ENCODE measurements at places on chromosomes 7 and 10.

- DNase-seq = no peak
Measured at GRCh38 chr7:107564553-107565298, 955 bp downstream of the DUS4L start.

DNA sequence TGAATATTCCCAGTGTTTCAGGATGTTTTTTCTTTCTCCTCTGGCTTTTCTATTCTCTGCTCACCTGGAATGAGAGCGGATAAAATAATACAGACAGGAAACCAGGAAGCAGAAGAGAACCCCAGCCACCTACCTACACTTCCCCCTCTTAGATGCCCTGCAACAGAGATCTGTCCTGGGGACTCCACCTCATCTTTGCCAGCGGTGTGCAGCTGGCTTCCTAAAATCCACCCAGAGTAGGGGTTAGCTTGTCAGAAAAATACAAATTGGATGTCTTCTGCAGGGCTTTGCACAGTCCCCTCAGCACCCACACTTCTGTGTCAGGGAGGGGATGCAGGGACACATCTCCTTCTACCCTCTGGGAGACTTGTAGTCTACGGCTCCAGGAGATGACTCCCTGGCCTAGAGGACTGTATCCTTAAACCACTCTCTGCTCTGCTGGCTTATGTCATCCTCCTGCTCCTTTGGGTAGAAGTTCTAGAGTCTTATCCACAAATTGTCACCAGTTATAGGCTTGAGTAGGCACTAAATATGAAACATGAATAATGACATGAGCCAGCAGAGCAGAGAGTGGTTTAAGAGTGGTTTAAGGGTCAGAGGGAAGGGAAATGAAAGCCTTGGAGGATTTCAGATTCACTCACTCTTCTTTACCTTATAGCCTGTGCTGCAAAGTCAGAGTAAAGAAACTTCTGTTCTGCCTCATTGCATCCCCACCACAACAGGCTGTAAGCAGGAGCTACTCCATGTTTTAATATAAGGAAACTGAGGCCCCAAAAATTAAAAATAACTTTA, 749.4 kb downstream of the AUTS2 start:
- no peak for DNase-seq

DNA sequence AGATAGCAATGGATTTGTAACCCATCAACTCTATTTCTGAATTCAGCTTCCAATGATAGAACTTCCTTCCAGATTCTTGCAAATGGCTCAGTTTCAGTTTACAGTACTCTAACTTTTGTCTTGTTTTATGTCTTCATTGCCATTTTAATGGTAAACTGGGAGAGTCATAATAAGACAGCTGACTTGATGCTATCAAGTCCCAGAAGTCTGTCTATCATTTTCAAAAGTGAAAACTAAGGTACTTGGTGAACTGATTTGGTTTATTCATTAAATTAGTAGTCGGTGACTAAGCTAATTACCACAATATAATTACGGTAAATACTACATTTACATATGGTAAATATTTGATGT, 25.0 kb downstream of the RTKN2 start:
- no peak for DNase-seq

- DNase-seq = no peak
Measured at GRCh38 chr7:41711283-41712064, 8.6 kb upstream of the INHBA start.

DNA sequence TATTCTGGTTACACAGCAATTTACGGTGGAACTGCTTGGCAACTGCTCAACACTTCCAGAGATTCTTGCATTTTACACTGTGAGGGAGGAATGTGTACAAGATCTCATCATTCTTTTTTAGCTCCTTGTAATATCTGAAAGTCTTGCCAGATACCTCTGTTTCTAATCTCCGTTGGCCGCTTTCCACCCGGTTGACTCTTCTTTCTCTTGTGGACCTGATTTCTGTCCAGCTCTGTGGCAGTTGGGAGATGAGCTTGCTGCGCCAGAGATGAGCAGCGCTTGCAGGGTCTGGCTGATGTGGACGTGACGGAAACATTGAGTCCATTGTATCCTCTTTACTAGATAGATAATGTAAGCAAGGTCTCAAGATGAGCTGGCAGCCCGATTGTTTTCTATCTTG, 27.6 kb downstream of the SPAG6 start:
- no peak for DNase-seq

DNA sequence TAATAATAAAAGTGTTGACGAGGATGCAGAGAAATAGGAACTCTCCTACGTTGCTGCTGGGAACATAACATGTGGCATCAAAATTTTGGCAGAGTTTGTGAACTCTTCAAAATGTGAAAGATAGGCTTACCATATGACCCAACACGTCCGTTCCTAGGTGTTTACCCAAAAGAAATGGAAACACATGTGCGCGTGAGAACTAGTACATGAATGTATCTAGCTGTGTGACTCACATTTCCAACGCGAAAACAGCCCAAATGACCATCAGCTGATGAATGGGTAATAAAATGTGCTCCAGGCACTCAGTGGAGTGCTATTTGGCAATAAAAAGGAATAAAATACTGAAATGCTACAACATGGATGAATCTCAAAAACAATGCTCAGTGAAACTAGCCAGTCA, 10.4 kb upstream of the ELFN1 start:
- no peak for DNase-seq

DNA sequence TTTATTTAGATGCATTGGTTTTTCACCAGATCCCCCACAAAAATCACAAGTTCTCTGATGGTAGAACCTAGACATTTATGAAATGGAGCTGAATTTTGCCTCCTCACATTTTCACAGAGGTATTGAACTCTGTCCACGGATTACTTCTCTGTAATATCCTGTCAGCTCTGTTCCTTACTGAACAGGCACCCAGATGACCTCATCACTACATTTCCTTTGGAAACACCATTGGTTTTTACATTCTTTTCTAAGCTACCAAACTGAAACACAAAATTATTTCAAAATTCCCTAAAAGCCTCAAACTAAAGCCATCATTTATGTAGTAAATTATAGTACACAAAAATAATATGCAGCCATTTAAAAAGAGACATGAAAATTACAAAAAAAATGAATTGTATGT, 98.3 kb upstream of the KCNIP2 start:
- no peak for DNase-seq

GRCh38 chr10:106255111-106255678, 909.3 kb downstream of the SORCS1 start:
- DNase-seq = no peak

GRCh38 chr10:96560966-96561887, 25.6 kb downstream of the TM9SF3 start:
- no peak for DNase-seq

DNA sequence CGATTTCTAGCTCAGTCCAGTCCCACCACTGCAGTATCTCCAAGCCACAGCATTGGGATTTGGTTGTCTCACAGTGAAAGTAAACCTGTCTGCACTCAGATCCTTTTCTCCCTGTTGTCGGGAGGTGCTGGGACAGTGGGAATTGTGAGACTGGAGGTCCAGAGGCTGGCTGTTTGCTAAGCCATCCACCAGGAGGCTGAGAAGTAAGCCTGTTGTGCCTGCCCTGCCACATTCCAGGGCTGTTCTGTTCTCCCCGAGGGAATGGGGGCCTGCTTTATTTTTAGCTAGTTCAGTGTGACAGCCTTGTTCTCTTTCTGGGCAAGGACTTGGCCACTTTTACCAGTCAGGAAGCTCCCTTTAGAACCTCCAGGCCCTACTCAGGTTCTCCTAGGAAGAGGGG, 54.9 kb downstream of the HK1 start:
- no peak for DNase-seq

DNA sequence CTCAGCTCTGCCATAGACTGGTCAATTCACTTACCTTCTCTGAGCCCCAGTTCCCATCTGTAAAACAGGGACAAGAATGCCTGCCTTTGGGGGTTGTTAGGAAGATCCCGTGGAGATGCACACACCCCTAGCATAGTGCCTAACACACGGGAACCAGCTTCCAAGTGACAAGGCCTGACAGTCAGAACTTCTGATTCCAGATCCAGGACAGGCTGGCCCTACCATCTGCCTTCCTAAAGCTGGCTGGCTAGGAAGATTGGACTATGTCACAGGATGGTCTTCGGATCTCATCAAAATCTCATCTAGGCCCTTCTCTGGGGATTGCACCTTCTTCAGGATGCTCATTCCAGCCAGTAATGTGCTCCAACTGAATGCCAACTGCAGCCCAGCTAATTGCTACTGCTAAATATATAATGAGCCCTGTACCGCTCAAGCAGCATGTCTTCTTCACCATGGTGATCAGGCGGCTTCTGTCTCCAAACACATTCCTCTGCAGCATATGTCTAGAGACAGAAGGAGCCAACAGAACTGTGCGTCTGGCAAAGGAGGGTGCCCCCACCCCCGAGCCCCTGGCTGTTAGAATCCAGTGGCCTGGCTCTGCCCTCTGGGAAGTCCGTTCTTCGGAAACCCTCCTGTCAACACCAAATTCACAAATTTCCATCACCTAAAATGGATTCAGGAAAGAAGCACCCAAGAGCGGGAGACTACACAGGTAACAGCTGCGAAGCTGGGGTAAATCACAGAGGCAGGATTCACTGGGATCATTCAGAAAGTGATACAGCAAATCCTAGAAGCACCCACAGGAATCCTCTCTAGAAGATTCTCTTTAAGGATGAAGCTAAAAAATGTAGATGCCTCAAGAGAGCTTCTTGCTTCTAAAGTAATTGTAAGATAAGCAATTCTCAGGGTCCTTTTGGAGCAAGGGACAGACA, 142.1 kb upstream of the EEPD1 start:
- no peak for DNase-seq

DNA sequence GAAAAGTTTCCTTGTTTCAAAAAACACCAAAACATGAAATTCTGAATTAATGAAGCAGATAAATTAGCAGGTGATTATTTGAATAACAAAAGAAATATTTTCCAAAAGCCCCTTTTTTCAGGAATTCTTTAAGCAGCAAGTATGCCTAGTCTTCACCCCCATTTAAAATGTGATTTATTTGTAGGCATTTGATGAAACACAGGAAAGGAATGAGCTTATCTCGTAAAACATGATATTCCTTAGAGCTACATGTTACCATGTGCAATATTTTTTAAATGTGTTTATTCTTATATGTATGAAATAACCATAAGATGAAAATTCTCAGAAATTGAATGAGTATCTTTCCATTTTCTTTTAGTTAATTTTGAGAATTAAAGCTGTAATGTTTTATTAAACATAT, 106.1 kb downstream of the CHN2 start:
- no peak for DNase-seq

- no peak for DNase-seq
Measured at GRCh38 chr10:122287570-122287969, 16.5 kb downstream of the BTBD16 start.

GRCh38 chr7:83005410-83005809, 157.3 kb downstream of the PCLO start:
- no peak for DNase-seq

DNA sequence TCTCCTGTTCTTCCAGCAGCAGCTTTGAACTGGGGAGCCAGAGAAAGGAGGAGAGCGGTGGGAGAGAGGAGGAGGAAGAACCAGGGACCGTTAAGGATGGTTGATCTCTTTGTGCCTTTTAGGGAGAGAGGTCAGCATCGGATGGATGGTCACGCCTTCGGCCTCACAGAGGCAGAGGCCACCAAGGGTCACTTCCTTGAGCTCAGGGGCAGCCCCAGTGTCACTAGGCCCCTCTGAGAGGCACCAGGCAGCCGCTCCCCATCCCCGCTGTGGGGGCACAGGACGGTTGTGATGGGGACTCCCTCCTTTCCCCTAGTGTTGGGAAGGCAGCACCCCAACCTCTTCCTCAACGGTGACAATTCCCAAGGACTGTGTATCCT, 121.4 kb downstream of the DNAJB6 start:
- no peak for DNase-seq

- no peak for DNase-seq
Measured at GRCh38 chr7:113797420-113798010, 121.3 kb downstream of the PPP1R3A start.

DNA sequence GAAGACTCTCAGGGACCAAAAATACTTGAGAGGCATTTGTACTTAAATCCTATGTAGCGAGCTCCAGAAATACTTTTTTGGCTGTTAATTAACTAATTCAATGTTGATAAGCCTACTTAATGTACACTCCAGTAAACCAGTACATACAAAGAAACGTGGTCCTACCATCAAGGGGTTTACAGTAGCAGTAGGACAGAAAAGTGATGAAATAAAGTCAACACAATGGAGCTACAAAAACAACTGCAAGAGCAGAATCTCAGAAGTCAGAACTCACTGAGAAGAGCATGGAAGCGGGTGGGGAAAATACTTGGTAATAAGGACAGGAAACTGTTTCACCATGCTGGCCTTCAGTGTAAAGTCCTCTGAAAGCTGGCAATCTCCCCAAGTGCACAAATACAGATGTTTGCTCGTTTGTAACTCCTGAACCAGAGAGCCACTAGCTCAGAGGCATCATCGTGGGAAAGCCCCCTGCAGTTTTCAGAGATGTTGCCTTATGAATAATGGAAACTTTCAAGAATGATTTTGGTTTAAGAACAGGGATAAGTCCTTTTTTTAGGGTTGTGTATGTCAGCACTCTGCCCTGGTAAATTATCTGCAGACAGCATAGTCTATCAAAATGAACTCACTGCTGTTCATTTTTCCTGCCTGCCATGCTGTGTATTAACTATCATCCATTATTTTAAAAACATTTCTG, 233.2 kb downstream of the SORCS1 start:
- DNase-seq = no peak

DNA sequence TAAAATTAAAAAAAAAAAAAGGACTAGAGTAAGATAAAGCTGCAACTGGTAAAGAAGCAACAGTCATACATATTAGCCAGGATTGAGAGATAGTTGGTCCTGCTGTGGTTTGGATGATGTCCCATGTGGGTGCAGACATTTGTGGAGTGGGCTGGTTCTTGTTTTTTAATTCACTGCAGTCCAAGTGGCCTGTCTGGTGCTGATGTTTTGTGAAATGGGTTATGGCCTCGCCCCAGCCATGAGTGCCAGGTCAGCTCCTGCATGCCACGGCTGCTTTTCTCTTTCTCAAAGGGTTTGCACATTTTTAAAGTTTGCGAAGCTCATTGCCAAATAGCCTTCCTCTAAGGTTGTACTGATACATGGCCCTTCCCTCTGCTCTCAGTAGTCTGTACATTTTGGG, 14.1 kb upstream of the BTBD16 start:
- DNase-seq = no peak

GRCh38 chr10:94423627-94424026, 21.3 kb downstream of the TBC1D12 start:
- no peak for DNase-seq

All from HuH-7.5 (cell line).